ENCODE measurements at places on chromosomes 1 and 21.

- DNase-seq = peak; percentile 80
Measured at GRCh38 chr1:229070168-229070567, 200.7 kb upstream of the RAB4A start.

- no peak for DNase-seq
Measured at GRCh38 chr1:151367658-151368392, 4.7 kb downstream of the SELENBP1 start.

DNA sequence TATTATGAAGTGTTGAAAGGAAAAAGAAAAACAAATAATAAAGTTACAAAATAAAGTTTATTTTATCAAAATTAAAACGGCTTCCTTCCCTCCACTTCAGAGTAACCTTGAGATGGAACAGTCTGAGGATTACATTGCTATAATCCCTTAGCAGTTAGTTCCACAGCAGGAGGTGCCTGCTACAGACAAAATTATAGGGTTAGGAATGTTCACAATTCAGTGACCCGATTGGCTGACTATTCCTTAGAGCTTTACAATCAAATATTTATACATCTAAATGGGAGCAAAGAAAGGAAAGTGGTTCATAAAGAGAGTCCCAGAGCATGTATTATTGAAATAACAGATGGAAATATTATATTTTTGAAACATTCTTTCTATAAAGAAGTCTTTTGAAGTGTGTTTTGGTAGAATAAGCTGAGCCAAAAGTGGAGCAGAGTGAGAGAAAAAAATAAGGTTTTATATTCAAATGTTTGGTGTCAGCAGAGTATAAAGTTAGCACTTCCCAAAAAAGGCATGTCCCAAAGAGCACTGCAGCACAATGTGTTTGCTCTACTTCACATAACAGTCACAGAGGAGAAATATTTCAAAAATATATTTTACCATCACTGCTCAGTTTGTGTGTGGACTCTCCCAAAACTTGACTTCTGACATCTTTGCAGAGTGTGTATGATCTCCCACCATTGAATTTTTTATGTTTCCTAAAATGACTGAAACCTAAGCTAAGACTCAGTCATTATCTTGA is 71.4 kb upstream of the GORAB start:
- no peak for DNase-seq

DNA sequence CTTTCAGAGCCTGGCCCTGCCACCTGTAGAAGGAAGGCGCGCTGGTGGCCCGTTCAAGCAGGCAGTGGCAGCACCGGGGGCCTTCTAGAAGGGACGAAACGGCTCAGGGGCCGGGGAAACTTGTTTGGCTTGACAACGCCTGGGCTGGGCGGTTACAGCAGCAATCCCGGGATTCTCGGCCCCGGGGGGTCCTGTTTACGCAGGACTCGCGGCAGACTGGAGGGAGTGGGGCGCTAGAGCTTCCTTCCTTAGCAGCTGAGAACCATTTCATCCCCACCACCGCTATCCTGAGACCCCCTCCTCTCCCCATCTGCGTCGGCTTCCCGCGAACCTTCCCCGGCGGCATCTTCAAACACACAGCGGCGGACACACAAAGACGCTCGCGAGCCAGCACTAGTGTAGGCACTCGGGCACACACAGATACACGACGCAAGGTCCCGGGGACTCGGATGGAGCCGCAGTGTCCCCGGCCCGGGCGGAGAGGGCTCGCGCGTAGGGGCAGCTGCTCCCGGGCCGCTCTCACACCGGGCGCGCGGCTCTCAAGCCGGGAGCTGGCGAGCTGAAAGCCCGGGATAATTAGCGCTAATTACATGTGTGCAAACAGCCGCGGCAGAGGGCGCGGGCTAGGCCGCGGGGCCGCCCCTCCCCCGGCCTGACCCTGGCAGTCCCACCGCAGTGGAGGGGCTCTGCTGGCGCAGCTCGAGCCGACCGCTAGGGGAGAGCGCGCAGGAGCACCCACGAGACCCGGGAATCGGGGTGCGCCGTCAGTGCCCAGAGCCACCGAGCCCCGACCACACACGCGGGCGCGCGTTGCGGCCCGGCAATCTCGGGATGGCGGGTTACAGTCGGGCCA is 271.4 kb downstream of the FOXD2 start:
- DNase-seq = no peak

DNA sequence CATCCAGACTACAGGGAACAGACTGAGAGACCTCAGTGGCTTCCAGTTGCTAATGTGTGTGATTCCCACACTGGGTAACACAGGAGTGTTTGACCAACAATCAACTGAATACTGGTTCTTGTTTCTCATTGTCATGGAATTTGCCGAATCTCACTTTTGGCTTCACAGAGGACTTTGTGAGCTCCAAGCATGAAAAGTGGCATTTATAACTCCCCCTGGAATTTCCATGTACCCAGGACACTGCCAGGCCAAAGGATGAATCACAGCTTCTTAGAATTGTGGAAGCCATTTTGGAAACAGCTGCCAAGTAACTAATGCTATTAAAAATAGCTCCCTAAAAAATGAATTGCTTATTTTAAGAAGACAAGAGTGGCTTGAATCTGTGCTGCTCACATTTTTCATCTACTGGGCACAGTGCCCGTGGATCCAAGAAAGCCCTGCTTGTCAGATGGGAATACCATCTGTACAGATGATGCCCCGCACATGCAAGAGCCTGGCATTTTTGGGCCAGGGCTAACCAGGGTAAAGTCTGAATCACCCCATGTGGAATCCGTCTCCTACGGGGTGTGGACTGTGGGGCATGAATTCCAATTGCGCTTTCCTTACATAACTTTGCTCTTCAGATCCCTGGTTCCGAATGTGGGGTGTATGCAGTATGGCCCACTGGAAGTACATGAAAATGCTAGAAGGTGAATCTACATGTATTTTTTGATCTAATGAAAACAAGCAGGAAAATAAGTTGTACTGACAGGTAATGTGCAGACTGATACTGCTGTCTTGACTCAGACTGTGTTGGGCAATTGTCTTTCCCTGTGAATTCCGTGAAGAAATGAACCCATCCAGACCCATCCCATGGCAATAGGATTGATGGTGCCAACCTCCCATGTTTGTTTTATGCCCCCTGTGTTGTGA is 487.3 kb downstream of the SIPA1L2 start:
- no peak for DNase-seq

GRCh38 chr1:220385158-220385557 is 112.9 kb upstream of the RAB3GAP2 start:
- no peak for DNase-seq

- DNase-seq = no peak
Measured at GRCh38 chr1:78388275-78388674, 102.5 kb upstream of the PTGFR start.

DNA sequence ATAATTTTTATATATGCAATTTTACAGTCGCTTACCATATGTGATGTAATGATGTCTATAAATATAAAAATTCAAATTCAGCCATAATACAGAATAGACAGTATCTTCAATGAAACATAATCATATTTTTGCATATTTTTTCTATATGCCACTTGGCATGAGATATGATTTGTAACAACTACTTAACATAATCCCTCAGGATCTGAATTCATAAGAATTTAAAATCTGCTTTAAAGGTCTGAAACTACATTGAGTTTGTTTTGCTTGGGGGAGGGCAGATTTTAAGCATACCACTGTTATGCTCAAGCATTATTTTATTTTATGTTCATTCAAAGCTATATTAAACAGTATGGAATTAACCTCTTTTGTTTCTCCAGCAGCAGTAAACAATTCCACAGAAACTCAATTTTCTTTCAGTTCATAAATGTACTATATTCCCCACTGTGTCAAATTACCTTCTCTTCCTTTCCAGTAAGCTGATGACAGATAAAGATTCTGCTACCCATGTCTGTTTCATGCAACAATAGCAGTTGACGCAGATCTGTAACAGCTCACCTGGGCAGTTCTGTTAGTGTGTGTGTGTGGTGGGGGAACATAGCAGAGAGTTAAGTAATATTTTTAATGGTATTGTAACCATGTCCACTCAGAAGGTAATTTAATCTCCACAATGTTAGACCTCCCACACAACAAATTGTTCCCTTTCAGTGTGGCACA is 224.8 kb downstream of the NTNG1 start:
- no peak for DNase-seq

DNA sequence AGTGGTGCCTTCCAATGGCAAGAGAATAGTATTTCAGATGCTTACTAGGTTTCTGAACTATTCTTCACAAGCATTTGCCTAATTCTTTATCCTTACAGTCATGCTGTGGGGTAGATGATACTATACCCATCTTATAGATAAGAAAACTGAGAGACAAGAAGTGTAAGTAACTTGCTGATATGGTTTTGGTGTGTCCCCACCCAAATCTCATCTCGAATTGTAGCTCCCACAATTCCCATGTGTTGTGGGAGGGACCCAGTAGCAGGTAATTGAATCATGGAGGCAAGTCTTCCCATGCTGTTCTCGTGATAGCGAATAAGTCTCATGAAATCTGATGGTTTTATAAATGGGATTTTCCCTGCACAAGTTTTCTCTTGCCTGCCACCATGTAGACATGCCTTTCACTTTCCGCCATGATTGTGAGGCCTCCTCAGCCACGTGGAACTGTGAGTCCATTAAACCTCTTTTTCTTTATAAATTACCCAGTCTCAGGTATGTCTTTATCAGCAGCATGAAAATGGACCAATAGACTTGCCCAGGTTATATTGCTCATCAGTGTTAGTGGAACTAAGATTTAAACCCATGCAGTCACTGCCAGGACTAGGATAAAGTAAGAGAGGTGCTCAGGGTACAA is 298.7 kb downstream of the GRIK1 start:
- no peak for DNase-seq

GRCh38 chr1:31568895-31569595 is 7.3 kb upstream of the TINAGL1 start:
- no peak for DNase-seq

- peak; percentile 95 for DNase-seq
Measured at GRCh38 chr1:2227346-2228156, 568 bp upstream of the SKI start.

GRCh38 chr1:221747839-221748238 is 6.0 kb upstream of the DUSP10 start:
- no peak for DNase-seq

DNA sequence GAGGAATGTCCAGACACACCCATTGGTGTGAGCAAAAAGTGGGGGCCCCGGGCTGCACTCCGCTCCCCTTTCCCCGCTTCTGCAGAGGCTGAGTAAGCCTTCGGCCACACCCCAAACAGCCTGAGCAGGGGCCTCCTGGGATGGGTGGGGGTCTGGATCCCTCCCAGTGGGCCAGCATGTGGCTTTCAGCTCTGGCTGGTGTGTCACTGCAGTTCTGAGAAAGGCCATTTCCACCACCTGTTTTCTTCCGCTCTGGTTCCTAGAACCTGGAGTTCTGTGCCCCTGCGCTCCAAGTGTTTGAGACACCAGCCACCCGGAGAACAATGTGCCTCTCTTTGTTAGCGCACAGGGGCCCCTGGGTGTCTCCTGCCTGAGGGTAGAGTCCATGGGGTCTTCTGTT is 30.9 kb downstream of the SLC37A1 start:
- no peak for DNase-seq

DNA sequence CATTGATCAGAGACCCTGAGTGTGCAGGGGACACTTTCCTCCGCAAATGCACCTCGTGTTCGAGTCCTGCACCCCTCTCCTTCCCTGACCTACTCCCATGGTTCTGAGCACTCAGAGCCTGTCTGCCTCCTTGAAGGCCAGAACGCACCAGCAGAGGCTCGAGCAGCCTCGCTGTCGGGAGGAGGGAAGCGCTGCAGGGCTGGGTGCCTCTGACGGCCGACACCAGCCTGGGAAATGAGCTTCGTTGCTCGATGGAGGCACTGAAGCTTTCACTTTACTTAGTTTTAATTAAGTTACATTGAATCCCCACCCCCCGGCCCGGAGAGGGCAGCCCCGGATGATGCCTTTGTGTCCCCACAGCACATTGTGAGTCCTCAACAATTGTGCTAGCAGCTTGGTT is 156.3 kb upstream of the ARHGEF16 start:
- DNase-seq = no peak

GRCh38 chr1:177969825-177970371 is at the start of gene SEC16B:
TSS of gene SEC16B (minus strand) at chr1:177970058. CDS start at chr1:177967981, 2,077 bp downstream.
- DNase-seq = no peak

DNA sequence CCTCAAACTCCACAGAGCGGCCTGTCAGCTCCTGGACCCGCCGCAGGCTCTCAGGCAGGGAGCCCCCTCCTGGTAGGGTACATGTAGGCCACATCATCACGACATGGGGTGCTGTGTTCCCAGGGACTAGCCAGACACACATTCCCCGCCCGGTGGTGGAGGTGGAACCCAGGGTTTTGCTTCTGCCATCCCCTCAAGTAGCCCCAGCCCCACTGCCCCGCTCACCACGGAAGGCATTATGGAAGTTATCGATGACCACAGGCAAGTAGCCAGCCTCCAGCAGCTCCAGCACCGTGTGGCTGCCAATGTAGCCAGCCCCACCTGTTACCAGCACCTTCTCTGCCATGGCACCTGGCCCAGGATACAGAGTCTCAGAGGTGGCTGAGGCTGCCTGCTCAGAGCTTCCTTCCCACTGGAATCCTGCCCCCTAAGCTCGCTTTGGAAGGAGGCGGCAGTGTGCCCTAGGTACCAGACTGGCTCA is 1.9 kb downstream of the GALE start:
- DNase-seq = no peak

DNA sequence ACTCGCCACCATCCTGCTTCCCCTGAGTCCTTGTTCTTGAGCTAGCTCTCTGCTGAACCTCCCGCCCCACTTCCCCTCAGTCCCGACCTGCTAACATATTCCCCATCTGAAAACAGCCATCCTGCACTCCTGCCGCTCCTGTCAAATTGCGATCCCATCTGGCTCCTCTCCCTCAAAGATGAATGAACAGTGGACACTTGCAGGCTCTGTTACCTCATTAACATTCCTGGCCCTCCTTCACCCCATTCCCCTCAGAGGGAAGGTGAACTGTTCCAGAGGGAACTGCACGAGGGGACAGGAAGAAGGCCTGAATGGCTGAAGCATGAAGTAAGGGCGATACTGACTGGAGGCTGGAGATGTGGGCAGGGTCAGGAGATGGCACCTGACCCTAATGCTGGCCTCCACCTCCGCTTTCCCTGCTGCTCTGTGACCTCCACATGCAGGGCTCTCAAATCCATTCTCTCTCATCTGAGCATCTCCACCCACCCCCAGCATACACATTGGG is 7.4 kb upstream of the CELSR2 start:
- no peak for DNase-seq

DNA sequence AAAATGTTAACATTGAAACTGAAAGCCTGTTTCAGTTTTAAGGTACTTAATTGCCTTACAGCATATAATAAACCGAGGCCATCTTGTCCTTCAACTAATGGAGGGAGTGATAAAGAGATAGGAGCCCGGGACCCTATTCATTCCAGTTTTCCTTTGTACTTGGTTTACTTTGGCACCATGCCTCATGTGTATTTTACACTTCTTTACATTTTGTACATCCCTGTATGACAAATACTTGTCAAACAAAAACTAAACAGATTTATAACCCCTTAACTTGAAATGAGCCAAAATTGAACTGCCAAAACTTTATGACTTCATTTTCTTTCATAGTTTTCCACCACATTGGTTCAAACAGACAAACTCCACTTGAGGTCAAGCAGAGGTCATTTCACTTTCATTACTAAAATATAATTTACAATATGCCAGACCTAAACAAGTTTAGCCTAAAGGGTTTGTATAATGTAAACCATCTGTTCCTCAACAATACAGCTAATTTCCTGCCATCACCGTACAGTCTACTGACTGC is 30.9 kb upstream of the UBE2U start:
- DNase-seq = no peak

Data from amygdala (tissue), 56 donors.